Stimulated activated CD4-positive, alpha-beta T cell treated with anti-CD3 and anti-CD28 coated beads, Interleukin-4, amount 100 ng/mL, for 48 hours (primary cell): ENCODE measurements at places on chromosomes 13 and 19.

DNA sequence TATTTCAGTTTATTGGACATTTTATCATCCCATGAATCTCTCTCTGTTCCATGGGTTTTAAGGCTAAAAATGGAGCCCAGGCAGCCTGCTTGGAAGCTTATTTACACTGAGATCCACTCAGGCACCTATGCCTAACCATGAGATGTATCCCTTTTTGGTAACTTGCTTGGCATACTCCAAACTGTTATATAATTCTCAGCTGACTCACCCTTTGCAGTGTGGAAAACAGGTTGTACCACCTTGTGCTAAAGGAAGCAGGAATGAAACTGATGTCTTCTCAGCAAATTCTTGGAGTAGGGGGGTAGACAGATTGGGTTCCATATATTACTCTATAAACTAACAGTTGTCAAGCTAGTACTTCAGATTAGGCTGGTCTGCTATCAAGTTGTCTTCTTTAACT lies 483.6 kb downstream of the KLF5 start:
- DNase-seq, result no peak

DNA sequence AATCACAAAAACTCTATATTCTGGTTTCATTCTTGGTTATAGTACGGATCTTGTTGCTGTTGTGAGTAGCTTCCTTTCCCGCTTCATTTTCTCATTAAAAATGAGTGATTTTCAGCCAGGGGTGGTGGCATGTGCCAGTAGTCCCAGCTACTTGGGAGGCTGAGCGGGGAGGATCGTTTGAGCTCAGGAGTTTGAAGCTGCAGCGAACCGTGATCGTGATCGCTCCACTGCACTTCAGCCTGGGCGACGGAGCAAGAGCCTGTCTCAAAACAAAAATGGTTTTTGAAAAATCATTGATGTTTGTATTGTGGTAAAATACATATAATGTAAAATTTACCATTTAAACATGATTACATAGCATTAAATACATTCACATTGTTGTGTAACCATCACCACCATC lies 71.6 kb upstream of the TM9SF2 start:
- DNase-seq, result no peak

GRCh38 chr13:49596221-49596620 lies 10.9 kb upstream of the RCBTB1 start:
- no peak for DNase-seq

GRCh38 chr13:75467040-75467728 lies 14.8 kb downstream of the TBC1D4 start:
- DNase-seq, result no peak

DNA sequence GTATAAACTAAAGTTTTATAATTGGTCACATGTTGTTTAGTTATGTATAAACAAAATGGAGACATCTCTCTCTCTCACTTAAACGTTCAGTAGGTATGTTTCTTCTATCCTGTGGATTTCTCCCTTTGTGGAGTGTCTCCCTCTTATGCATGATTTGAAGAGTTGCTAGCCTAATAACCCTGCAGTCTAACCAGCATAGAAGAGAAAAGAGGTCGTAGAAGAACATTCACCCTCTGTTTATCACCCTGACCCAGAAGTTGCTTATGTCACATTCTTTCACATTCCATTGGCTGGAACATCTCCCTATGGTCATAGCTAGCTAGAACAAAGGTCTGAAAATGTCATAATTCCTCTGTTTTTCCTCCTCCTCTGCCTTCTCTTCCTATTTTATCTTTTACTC lies 176.8 kb upstream of the PCDH20 start:
- DNase-seq, result no peak

- no peak for DNase-seq
Measured at GRCh38 chr13:101490406-101491015, 38.0 kb downstream of the ITGBL1 start.

GRCh38 chr13:80850771-80851170 lies 509.8 kb upstream of the SPRY2 start:
- DNase-seq, result no peak

DNA sequence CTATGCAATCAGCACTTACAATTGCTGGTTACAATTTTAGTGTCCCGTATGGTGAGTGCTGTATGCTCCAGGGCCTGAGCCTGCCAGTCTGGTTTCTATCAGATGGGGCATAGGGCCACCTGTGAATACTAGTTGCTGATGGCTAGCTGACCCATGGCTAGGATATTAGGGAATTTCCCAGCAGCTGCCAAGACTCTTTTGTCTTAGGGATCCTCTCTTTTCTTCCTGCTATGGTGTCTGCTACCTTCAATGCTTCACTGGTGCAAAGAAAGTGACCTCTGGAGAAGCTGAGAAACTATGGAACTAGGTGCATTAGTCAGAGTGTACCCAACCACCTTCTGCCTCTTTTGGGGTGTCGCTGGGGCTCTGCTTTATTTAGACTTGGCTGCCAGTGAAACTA lies 11.6 kb downstream of the CCDC169 start:
- DNase-seq, result no peak

DNA sequence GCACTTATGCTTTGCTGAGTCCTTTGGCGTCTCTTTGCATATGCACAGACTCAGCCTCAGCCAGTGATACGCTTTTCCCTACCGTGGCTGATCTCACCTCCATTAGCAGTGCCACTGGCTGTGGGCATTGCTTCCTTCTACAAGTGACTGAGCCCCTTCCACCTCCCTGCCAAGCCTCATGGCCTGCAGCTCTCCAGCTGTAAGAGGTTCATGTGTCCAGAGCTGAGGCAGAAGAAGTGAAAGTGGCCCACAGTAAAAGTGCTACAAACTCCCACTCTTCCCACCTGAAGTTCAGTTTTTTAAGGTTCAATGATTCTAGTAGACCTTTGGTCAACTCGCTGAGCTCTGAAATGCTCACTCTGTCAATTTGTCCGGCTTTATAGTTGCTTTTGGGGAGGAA lies 44.7 kb downstream of the SMARCA4 start:
- no peak for DNase-seq

- no peak for DNase-seq
Measured at GRCh38 chr13:64758521-64759244, 2471.5 kb downstream of the PCDH9 start.

DNA sequence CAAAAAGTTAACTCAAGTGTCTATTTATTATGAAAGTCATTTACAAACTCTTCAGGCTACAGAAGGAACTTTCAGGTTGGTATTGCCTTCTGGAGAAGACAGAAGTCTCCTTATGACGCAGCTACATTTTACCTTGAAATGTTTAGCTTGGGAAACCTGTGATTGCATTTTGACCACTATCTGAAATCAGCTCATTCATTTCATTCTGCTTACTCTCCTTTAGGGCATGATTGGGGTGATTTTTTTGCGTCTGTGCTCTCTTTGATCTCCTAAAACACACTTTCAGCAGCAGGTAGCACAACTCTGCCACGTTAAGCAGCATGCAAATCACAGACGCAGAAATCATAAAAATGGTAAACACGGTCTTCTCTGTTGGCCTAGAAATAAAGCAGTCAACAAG lies 9.6 kb downstream of the GJB6 start:
- no peak for DNase-seq

DNA sequence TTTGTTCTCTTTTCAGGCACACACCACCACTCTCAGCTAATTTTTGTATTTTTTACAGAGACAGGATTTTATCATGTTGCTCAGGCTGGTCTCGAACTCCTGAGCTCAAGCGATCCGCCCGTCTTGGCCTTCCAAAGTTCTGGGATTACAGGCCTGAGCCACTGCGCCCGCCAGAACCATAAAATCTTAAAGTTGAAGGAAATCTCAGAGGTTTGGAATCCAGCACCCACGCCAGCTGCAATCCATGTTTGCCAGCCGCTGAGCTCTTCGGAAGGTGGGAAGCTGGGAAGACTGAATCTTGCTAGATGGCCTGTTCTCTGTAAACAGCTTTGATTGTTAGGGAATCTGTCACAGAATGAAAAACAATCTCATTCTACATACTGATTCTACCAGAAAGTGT lies 38.5 kb downstream of the SPATA13 start:
- no peak for DNase-seq
